Cortex of kidney (tissue), 1 donor: ENCODE measurements at places on chromosomes 3 and 15.

DNA sequence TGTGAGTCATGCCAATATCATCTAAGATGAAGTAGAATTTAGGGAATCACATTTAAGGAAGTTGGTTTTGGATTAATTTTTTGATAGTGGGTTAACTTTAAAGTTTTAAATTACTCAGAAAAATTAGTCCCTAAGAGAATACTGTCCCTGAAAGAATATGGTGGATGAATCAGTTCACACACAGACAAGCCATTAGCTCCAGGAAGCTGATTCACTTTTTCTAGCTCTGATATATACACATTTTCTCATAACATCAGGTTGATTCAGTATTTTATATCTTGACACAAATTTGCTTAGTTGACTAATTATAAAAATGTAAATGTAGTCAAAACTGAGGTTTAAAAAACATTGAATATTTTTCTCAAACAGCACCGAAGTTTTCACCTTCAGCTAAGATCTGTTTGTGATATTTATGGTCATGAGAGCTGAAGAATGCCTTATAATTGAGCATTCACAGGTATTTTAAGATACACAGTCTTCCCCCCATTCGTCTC is 55.1 kb downstream of the MYH15 start:
- DNase-seq = no peak

DNA sequence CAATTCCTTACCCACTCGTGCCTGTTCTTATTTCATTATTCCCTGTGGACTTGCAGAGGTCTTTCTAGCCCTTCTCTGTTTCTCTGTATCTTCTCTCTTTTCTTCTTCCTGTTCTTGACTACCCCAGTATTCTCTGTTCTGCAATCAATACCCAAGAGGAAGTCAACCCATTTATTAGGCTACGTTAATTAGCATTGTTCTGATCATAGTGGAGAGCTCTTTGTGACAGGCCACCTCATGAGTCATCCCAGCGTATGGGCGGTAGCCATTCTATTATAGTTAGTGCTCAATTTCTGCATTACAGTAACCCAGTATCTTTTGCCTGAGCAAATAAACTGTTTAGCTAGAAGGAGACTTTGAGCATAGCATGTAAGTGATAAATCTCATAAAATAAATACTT is 259.5 kb upstream of the GRM7 start:
- DNase-seq = no peak

- no peak for DNase-seq
These were observed 9.1 kb upstream of the OXTR start for GRCh38 chr3:8778475-8778874.

DNA sequence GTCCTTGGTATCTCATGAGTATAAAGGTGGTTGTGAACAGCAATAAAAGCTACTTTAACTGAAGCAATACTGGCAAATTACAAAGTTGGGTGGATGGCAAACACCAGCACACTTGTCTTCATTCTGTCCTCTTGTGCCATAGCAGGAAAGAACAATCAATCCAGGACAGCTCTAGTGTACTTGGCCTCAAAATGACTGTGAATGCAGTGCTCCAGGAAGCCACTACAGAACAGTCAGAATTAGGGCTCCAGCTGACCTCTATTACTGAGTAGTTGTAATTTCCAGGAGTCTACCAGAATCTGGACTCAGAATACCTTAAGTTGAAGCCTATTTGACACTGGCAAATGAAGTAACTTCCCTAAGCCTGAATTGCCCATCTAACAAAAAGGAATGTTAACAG is 339.0 kb upstream of the WNT5A start:
- DNase-seq = no peak

GRCh38 chr3:36482880-36483279 is 102.6 kb downstream of the STAC start:
- no peak for DNase-seq

DNA sequence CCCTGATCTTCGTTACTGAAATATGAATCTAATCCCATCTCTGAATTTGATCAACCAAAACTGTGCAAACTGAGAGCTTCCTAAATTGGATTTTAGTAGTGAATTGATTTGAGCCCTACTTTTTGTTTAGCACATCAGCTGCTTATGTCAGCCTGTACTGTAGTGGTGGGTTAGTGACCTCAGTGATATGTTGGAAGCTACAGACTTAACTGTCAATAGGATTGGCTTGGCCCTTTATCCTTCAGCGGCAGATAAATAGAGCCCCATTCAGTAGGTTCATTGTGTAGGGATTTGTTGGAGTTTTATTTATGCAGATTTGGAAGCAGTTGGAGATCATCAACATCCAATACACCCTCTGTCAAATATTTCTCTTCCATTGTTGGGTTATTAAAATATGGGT is 409.7 kb downstream of the SOX2 start:
- no peak for DNase-seq

DNA sequence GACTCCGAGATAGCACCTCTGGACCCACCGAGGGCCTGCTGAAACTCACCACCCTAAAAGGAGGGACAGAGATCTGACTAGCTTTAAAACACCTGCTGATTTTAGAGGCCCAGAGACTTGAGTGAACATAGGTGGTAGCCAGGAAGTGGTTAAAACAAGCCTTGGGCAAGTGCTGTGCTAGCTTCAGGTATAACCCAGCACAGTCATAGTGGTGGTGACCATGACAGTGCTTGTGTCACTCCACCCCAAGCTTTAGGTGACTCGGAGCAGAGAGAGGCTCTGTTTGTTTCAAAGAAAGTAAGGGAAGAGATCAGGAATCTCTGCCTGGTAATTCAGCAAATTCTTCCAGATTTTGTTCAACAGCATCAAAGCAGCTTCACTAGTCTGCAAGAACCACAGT is 641.1 kb upstream of the BCHE start:
- DNase-seq = no peak

DNA sequence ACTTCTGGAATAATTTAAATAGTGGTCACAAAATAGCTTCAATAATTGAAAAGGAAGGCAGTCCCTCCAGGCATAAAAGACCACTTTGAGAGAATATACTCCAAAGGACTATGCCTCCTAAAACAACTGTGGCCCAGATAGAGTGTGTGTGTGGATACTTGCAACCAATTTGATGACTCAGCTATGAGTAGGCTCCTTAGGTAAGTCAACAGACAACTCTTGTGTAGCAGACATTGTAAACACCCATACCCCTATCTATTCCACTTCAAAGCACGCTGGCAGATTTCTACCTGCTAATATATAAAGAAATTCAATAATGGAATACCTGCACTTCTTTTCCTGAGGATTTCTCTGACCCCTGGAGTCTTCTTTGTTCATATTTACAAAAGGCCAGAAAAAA is 254.5 kb downstream of the NEK10 start:
- no peak for DNase-seq

- DNase-seq = no peak
These were observed 101.6 kb downstream of the ERC2 start for GRCh38 chr3:56366641-56367162.

DNA sequence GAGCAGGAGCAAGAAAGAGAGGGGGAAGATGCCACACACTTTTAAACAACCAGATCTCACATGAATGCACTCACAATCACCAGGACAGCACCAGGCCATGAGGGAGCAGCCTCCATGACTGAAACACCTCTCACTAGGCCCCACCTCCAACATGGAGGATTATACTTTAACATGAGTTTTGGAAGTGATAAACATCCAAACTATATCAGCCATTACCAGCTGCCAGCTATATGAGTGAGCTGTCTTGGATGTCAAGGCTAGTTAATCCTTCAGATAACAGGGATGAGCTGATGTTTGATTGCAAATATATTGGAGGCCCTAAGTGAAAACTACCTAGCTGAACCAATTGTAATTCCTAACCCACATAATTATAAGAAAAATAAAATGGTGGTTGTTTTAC is 108.4 kb upstream of the DCBLD2 start:
- no peak for DNase-seq

DNA sequence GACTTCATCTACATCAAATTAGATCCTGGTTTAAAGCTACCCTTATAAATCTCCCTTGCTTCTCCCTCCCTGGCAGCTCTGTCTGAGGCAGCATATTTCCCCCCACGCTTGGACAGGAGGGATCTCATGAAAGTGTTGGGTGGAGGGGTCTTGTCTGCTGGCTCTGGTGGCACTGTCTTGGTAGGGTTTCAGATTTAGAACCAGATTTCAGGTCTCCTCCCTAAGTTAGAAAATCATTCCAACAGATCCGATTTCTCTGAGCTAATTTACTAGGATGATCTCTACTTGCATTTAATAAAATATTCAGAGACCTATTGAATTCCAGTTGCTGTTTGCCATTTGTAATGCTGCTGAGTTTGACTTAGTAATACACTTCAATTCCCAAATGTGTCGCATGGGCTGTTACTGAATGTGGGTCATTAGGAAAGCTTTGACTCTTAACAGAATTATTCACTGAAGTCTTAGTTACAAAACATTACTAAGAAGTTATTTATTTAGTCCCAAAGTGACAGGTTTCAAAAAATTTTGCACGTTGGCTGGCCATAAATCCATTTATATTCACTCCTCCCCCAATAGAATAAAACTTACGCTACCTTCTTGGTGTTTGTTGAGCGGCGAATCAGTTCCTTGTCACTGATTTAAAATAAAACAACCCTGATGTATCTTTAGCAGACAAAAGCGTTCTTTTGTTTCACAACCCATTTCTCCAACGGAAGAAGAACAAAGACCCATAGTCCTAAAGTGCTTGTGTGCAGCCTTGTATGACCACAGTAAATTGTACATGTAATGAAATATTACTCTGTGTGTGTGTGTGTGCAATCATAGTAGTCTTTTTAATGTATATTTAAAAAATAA is 84.5 kb downstream of the TRAK1 start:
- DNase-seq = no peak

GRCh38 chr3:190307164-190307545 is 15.1 kb downstream of the CLDN1 start:
- no peak for DNase-seq

GRCh38 chr15:66235866-66236265 is 17.7 kb downstream of the MEGF11 start:
- no peak for DNase-seq

- no peak for DNase-seq
These were observed 32.2 kb downstream of the RIOX2 start for GRCh38 chr3:97940034-97940433.

GRCh38 chr15:20351448-20351971 is 190.1 kb downstream of the GOLGA6L6 start:
- no peak for DNase-seq

DNA sequence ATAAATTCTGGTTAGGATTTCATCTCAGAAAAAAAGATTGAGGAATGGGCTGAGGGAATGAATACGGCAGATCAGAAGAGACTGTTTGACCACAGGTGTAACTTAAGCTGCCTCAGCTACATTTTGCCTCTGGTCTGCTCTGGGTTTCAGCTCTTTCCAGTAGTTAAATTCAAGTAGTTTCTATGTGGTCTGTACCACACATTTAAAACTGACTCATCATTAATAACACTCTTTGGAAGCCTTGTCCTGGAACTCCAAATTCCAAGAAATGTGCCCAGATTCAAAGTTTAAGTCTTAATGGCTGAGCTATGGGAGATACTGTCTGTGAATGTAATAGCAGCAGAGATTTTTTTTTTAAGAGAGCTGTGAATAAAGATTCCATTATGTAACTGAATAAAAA is 133.1 kb upstream of the IGSF10 start:
- no peak for DNase-seq

DNA sequence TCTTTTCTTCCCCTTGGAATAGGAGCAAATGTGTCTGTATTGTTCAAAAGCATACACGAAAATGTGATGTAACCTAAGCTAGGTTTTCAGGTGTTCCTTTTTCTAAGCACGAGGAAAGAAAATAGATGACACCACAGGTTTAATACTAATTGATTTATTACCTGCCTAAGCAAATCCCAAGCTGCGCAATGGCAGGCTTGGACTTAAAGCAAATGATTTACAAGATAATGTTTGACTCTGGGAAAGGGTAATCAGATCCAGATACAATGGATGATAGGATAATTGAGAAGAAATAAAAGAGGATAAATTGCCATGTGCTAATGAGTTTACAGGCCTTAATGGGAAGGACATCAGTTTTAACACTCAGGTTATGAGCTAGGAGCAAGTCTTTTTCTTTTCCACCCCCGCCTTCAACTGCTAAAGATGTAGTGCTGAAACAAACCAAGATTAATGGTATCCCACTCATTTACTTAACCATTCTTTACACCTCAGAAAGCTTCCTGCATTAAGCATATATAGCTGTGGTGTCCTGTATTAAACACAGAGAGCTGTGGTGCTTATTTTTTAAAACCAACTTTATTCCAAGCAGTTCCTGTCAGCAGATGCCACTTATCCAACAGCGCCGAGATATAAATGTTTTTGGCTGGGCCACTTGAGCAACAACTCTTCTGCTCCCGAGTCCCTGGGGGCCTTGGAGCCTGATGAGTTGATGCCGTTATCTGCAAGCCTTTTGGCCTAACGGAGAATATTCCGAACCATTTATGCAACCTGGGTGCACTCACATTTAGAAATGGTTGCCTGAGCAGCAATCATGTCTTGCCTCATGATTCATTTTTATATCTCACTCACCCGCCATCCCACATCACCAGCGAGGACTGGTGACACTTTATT is 205.5 kb downstream of the MECOM start:
- no peak for DNase-seq

GRCh38 chr3:12948371-12948770 is 107.0 kb upstream of the RPL32 start:
- no peak for DNase-seq

DNA sequence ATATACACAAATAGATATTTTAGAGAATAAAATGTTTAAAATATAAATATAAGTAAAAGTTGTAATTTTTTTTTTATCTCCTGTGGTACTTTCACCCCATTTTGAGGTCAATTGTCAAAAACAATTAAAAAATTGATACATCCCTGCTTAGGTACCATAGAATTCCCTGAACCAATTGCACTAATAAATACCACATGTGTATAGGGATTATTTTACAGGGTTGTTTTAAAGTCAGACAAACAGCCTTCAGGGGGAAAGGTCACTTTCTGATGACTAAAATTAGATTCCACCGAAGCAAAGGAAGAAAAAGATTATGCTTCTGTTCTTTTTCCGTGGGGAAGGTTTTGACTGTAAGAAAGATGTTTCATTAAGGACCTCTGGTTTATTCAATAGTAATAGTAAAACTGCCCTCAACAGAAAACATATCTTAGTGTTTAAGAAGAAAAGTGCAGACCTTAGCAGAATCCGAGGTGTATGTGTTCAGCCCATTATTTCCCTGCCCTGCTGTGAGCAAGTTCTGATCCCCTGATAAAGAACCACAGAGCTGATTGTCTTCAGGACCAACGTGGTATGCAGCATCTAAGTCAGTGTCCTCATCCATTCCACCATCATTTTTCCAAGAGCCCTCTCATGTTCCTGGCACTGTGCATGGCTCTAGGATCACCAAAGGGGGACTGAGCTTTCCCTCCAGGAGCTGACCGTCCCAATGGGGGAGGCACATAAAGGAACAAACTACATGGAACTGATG is 132.9 kb upstream of the IL12A start:
- DNase-seq = no peak

GRCh38 chr15:85289677-85290365 is 90.6 kb upstream of the AKAP13 start:
- no peak for DNase-seq
